ENCODE measurements at places on chromosomes 7 and 10. TPM values are rescaled to one million over a fixed set of nuclear protein-coding genes. Genes with fewer than 3 reads are reported as not detected.

GRCh38 chr10:48659790-48660189 lies 24.9 kb upstream of the WDFY4 start:
- peaks cover 4% of the 10 kb centered on the region for H3K36me3 ChIP-seq
- H3K27me3 ChIP-seq, result peaks cover 11% of the 10 kb centered on the region
- H3K4me3 ChIP-seq, result no peak overlapping the region
- peaks cover 12% of the 10 kb centered on the region for H3K4me1 ChIP-seq
- H3K27ac ChIP-seq, result no peak overlapping the region
- DNase-seq, result no peak

DNA sequence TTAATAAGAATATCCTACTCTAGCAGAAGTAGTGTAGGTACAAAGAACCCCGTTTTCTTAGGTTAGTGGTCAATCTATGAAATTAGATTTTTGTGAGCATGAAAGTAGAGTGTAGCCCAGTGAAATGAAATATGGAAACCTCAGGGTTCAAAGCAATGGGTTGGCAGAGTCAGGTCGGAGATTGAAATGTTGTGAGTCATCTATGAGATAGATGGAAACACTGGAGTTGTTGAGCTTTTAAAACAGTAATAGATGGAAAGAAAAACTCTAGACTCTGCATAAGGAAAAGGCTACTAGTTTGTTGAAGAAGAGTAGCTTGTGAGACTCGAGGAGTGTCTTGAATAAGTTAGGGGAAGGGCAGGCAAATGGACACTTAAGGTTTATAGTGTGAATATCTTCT lies 251.9 kb downstream of the EXOC4 start:
- no peaks in the 10 kb centered on the region for H3K27me3 ChIP-seq
- no peak overlapping the region for H3K27ac ChIP-seq
- DNase-seq, result no peak
- H3K4me1 ChIP-seq, result peaks cover 10% of the 10 kb centered on the region
- H3K36me3 ChIP-seq, result no peaks in the 10 kb centered on the region

- H3K36me3 ChIP-seq, result peaks cover 8% of the 10 kb centered on the region
- H3K27me3 ChIP-seq, result no peaks in the 10 kb centered on the region
- H3K4me1 ChIP-seq, result peaks cover 7% of the 10 kb centered on the region
Observed at GRCh38 chr10:74282151-74282847, 131.3 kb downstream of the ADK start.

DNA sequence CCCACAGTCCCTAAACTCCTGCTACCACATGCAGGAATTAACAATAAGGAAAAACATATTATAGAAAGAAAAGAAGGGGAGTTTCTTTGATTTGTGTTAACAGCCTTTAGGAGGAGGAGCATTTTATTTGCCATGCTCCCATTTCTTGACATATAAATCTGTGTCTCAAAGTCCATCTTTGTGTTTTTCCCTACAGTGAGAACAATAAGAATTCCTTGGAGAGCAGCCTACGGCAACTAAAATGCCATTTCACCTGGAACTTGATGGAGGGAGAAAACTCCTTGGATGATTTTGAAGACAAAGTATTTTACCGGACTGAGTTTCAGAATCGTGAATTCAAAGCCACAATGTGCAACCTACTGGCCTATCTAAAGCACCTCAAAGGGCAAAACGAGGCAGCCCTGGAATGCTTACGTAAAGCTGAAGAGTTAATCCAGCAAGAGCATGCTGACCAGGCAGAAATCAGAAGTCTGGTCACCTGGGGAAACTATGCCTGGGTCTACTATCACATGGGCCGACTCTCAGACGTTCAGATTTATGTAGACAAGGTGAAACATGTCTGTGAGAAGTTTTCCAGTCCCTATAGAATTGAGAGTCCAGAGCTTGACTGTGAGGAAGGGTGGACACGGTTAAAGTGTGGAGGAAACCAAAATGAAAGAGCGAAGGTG lies 4.1 kb downstream of the IFIT2 start:
- H3K36me3 ChIP-seq, result peaks cover 36% of the 10 kb centered on the region
- H3K4me1 ChIP-seq, result peaks cover 37% of the 10 kb centered on the region
- no peak overlapping the region for H3K27ac ChIP-seq
- no peak overlapping the region for H3K4me3 ChIP-seq
- no peak for DNase-seq

The NCF1 gene
- total RNA-seq, result 23.8 TPM

The IDI2 gene
- not detected for total RNA-seq

The FOXP2 gene
- not detected for total RNA-seq

The SEMA3E gene
- total RNA-seq, result not detected

Data from natural killer cell treated with Interleukin-12 subunit alpha and Interleukin-12 subunit beta and Interleukin-15 and Interleukin-18, amount 100 ng/mL, for 72 hours (primary cell).